ENCODE measurements at places on chromosomes 7 and 10.

- DNase-seq = no peak
These were observed 36.6 kb downstream of the GTF2IRD1 start for GRCh38 chr7:74489997-74490945.

DNA sequence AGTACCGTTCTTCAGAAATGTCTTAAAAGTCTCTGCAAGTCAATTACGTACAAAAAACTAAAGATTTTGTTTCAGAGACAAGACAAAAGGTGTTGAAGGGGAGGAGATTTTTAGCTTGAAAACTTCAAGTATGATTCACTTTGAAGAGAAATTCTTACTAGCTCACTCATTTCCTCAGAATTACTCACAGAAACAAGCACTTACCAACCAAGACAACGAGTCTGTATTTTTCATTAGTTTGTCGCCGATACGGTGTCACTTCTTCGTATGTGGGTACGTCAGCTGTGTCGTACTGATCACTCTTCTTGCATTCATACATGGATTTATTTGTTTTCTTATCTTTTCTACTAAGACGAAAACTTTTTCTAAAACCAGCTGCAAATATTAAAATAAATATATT lies 90.6 kb upstream of the ODAD2 start:
- DNase-seq = no peak

DNA sequence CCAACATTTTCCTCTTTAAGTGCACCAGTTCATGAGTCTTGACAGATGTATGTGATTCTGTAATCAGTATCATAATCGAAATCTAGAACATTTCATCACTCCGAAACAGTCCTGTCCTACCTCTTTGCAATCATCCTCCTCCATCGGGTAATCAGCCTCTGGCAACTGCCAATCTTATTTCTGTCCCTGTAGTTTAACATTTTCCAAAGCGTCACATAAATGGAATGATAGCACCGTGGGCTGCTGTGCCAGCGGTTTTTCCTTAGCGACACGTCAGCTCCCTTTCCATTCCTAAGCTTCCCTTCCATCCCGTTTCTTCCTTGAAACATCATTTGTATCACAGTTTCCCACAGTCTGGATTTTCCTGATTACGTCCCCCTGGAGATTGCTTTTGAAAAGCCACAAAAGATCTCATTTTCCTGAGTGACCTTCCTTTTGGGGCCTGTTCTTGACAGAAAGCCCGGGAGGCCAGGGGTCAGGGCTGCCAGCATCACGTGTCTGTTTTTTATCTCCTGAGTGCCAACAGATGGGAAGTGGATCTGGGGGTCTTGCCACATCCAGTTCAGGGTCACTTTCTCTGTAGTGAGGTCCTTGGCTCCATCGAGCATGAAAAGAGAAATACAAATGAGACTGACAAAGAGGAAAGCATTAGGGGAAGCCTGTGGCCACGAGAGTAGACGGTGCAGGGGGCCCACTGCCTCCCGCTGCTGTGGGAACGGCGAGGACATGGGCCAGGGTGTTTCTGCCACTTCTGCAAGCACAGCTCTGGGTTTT lies 31.6 kb downstream of the TMEM120A start:
- no peak for DNase-seq

DNA sequence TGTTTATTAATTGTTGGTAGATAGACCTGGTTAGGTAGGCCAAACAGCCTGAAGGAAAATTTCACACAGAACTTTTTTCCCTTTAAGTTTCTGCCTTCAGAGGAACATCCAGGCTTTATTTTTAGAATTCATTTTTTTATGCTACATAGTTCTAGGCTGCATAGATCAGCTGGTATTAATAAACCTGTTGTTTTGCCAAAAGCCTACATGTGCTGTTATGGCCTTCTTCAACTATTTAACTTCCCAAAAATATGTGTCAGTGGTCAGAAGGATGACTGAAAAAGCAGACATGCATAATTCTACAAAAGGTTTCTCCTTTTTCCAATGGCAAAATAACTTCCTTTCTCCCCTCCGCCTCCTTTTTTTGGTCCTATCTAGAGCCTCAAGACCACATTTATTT lies 303.0 kb upstream of the DKK1 start:
- DNase-seq = no peak

- DNase-seq = no peak
These were observed 77.5 kb upstream of the EEPD1 start for GRCh38 chr7:36075561-36075960.

GRCh38 chr7:92242972-92243371 lies 2.7 kb downstream of the KRIT1 start:
- no peak for DNase-seq

All from GM12864 (cell line).